ENCODE measurements at places on chromosomes 12 and 14.

DNA sequence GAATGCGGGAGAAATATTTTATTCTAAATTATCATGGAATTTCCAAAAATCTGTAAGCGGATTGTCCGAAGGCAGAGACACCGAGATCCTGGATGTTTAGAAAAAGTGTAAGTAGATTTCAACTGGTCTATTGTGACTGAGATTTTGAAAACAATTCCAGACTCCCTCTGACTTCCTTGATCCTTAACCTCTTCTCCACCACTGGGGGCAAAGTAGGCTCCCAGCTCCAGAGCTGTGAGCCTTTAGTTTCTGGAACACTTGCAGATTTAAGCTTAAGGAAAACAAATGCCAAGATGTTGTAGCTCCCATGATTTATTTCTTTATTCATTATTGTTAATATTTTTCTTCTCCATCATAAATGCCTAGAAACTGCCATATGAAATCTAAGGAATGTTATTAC is 1320.5 kb upstream of the SEL1L start:
- DNase-seq: no peak

GRCh38 chr14:65032319-65032718 is 45.6 kb downstream of the FNTB start:
- no peak for DNase-seq

DNA sequence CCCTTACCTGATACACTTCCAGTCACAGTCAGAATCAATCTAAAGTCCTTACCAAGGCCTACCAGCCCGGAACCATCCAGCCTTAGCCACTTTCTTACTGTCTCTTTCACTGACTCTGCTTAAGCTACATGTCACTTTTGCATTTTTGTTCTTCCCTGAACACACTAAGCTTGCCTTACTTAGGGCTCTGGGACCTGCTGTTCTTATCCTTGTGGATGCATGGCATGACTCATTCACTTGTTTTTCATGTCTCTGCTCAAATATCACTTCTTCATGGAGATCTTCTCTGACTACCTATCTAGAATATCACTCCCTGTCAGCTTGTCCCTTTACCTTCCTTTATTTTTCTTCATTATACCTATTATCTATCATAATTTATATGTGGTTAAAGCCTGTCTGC is 65.6 kb upstream of the ZDHHC17 start:
- DNase-seq: no peak

- DNase-seq: no peak
Observed at GRCh38 chr14:29896354-29896821, 31.3 kb downstream of the PRKD1 start.

DNA sequence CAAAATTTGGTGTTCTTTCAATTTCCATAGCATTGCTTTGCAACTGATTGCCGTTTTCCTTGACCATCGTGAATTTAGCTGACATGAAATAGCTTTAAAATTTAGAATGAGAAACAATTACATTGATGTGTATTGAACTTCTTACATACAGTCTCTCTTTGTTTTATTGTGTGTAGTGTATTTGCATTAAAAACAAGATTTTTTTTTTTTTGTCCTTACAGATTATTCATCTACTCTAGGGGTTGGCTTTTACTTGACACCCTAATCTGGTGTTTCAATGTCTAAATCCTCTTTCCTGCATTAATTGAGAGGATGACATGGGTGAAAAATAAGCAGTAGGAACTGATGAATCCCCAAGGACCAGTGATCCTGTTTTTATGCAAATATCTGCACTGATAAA is 20.6 kb downstream of the LIN52 start:
- no peak for DNase-seq

DNA sequence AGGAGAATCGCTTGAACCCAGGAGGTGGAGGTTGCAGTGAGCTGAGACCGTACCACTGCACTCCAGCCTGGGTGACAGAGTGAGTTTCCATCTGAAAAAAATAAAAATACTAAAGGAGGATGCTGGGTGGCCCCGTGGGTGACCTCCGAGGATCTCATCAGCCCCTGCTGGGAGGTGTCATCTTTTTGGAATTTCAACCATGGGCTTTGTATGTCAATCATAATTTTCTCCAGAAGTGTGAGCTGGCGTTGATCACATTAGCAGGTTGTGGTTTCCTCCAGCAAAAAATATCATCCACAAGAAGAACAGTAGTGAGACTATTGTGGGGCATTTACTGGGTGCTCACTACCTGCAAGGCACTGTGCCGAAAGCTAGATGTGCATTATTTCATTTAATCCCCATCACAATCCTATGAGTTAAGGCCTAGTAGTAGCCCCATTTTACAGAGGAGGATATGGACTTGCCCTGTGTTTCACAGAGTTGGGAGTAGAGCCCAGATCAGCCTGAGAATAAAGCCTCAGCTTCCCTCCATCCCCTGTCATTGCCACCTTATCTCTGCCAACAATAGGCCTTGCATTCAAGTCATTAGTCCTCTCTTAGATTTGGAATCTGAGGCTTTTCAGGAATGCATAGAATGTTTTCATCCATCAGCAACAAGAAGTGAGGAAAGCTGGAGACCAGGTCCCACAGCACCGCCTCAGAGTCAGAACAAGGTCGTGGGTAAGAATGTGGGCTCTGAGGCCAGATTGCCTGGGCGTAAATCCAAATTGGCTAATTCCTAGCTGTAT is 39.8 kb downstream of the SVOP start:
- no peak for DNase-seq

DNA sequence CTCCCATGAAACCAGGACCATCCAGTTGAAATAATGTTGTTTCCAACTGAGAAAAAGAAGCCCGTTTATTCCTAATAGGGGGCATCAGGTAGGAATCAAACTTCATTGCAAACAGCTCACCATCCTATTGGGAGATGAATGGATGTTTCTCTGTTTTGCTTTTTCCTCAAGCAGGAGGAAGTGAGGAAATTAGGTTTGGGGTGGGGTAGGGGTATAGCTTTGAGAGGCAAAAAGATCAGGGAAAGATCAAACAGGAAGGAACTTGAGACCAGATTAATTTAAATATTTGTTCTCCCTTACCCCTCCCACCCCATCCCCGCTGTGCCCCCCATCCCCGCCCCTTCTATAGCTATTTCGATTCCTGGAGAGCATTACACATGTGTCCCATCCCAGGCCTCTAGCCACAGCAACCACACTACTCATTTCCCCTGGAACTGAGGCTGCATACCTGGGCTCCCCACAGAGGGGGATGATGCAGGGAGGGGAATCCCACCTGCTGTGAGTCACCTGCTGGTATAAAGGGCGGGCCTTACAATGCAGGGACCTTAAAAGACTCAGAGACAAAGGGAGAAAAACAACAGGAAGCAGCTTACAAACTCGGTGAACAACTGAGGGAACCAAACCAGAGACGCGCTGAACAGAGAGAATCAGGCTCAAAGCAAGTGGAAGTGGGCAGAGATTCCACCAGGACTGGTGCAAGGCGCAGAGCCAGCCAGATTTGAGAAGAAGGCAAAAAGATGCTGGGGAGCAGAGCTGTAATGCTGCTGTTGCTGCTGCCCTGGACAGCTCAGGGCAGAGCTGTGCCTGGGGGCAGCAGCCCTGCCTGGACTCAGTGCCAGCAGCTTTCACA is at the start of gene IL23A:
IL23A (plus strand) TSS at position 577 of the 850 bp plus-strand sequence; CDS start at position 738, 161 bp downstream.
- no peak for DNase-seq

GRCh38 chr12:5977556-5977955 is 32.5 kb upstream of the ANO2 start:
- no peak for DNase-seq

- DNase-seq: no peak
Observed at GRCh38 chr12:32659908-32660440, 19.1 kb upstream of the DNM1L start.

DNA sequence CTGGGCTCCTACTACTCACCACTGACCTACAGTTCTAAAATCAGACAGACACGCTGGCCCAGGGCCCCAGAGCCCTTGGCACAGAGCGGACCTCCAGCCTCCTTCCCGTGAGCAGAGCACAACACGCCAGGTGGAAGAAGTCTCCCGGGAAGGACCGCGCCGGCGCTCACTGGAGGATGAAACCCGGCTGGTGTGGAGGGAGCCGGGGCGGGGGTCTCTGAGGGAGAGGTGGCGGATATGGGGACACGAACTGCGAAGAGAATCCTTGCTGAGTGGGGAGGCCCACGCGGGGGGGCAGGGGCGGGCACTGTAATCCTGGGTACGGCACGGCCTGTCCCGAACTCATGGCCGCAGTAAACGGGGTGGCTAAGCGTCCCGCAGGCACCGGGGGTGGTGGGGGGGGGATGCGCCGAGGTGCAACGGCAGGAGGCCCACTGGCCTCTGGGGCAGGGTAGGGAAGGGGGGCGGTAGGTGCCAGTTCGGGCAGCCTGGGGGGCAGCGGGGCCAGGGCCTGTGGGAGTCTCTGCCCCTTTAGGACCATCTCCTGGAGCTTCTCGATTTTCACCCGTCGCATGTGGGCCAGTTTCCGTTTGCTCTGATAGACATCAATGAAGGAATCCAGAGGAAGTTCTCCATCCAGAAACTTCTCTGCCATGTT is 28.8 kb downstream of the VPS37B start:
- DNase-seq: no peak

GRCh38 chr12:50679612-50680011 is 84.3 kb upstream of the ATF1 start:
- DNase-seq: no peak

- DNase-seq: no peak
Observed at GRCh38 chr12:108641446-108642268, 8.0 kb upstream of the SELPLG start.

DNA sequence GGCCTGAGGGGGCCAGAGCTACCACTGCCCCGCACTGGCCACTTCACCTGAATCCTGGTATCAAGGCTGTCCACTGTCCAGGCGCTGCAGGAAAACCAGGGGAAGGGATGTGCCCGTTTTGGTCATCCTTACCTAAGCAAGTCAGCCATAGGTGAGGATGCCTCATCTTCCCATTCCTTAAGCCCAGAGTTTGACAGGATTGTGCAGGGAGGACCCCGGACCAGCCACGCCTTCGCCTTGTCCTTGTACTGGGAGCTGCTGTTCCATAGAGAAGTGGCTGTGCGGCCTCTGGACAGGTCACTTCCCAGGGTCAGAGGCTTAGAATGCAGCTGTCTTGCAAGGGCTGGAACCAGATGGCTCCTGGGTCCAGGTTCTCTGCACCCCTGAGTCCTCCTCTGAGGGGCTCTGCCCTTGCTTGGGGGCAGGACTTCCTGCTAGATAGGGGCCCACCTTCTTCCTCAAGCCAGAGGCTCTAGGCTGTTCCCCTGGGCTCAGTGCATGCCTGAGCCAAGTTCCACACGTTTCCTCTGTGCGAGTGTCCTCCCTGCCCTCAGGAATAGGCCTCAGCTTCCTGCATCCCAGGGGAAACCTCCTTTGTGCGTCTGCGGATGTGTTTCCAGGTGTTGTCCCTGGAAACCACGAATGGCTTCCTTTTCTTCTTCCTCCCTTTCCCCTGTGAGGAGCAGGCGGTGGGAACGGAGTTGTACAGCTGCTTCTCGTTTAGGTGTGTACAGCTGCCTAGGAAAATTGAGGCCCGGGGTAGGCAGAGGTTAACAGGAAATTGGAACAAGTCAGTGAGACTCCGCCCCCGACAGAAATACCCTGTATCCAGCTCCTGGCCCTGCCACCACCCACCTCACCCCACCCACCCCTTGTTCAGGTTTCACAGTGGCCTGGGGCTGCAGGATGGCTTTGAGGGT is 54.3 kb upstream of the RIN3 start:
- no peak for DNase-seq

DNA sequence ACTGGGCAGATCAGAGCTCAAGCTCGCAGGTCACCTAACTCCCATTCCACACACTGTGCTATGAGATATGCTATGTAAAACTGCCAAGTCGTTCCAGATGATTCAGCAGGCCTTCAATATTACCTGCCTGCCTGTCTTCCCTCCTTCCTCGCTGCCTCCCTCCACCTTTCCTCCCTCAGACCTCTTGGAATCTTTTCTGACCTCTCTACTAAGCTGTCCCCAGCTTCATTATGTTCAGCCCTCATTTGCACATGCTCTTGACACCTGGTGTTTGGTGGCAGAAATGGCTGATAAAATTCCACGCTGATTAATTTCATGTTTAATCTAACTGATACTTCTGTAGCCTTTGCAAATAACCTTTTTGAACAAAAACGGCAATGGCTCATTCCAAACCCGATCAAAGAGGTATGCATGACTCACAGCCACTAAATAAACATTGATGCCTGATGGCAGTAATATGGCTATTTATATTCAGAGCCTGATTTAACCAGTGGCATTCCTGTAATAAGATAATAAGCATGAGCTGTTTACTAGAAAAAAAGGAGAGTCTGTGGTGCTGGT is 130.8 kb upstream of the EGLN3 start:
- no peak for DNase-seq

- DNase-seq: no peak
Observed at GRCh38 chr12:51000245-51000644, 25.9 kb downstream of the SLC11A2 start.

GRCh38 chr14:91890291-91890749 is 23.0 kb upstream of the TC2N start:
- DNase-seq: no peak

DNA sequence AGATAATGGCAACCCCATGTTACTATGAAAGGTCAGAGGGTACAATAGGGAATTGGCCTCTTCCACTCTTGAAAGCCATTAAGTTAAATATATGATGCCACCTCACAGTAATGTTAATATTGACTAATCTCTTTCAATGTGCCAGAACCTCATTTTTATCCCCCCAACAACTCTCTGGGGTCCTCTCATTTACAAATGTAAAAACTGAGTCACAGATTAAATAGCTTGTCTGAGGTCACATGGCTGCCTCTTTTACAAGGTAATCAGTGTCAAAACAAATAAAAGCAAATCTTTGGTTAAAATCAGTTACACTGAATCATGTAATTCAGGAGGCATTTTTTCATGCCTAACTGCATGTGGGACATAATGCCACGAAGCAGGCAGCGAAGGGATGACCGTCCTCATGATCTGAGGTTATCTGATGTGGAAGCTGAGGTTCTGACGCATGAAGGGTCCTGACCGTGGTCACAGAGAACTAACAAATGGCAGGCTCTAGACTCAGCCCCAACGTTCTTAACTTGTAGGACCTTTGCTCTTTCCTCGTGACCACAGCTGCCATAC is 78.5 kb downstream of the PTPN21 start:
- DNase-seq: no peak

DNA sequence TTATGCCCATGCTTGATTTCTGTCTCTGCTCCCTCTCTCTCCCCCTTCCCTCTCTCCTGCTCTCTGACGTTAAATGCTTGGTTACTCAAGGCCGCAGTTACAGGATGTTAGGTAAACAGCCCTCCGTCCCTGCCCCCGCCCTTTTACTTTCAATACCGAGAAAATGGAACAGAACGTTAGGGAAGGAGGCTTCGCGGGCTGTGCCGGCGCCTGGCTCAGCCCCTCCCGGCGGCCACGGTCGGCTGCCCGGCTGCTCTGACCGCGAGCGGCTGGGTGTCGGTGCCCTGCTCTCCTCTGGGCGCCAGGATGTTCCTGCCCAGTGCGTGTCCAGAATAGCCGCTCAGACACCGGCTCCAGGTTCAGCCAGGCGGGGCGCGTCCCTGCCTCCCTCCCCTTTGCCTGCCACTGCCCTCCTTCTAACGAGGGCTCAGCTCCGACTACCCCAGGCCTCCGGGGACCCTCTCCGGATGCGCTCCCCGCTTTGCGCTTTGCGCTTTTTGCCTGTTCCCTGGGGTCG is 166.1 kb downstream of the ADCK1 start:
- DNase-seq: no peak

DNA sequence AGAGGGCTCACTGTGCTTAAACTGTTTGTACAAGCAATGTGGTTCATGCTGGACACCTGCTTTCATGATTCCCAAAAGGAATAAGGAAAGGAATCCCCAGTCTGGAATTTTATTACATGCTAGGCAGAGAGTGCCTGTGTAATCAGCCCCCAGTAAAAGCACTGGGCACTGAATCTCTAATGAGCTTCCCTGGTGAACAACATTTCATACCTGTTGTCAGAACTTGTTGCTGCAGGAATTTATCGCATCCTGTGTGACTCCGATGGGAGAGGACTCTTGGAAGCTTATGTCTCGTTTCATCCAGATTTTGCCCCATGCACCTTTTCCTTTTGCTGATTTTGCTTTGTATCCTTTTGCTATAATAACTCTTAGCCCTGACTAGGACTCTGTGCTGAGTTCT is 190.2 kb upstream of the HMGA2 start:
- DNase-seq: no peak
